ENCODE measurements at places on chromosomes 3 and 15.

DNA sequence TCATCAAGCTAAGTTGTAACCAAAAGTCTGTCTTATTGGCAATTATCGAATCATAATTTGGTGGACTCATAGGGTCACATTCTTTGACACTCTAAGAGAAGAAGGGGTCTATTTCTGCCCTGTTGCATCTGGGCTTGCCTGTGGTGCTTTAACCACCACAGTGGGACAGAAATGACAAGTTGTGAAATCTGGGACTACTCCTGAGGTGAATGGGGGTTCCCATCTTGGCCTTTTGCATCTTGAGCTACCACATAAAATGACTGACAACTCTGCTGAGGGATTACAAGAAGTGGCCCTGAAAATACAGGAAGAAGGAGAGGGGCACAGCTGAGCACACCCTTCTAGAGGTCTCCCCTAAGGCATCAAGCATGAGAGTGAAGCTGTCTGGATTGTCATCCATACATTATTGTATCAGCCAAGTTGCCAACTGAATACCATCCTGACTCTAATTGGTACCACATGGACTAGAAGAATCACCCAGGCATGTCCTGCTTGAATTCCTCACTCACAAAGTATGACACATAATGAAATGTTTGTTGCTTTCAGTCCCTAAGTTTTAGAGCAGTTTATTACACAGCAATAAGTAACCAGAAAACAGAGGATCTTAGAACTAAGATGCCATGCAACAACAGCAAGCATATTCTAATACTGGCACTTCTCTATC, 306.5 kb downstream of the ROBO1 start:
- no peak for DNase-seq

GRCh38 chr15:98682992-98683701, 34.8 kb downstream of the IGF1R start:
- peak; percentile 12 for DNase-seq

DNA sequence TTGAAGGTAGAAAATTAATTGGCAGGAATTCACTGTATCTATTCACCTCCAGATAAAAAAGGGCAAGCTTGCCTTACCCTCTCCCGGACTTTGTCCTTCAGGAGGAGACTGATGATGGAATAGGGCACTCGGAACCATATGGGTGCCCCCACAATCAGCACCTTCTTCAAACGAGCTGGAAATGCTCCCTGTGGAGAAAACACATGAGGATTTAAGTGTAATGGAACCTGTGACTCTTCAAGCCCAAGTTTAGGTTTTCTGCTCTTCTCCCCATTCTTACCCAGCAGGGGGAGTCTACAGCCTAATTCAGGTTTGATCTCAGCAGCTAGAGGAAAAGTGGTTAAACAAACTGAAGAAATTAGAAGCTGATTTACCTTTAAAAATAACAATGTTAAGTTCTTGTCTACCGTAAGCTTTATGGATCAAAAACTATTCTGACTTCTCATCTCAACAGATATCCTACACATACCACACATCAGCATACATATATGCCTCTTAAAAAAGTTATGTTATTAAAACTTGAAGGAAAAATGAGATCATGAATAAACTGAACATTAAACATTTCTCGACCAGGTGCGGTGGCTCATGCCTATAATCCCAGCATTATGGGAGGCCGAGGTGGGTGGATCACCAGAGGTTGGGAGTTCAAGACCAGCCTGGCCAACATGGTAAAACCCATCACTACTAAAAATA, 57.5 kb upstream of the SIN3A start:
- DNase-seq: peak; percentile 3

DNA sequence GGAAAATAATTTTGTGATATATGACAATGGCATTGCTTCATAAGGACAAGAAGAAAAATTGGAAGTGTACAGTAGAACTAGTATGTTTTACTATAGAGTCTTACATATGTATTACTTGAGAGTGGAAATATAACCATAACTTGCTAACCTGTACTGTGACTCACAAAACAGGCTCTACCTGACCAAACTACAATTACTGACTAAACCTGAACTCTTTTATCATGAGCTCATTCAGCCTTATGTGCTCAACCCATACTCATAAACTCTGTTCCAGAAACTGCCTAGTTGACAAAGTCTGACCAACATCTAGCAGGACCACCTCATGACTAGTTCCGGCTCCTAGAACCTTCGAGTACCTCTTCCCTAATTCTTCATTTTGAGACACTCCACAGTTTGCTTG, 6.3 kb downstream of the CDIN1 start:
- no peak for DNase-seq

DNA sequence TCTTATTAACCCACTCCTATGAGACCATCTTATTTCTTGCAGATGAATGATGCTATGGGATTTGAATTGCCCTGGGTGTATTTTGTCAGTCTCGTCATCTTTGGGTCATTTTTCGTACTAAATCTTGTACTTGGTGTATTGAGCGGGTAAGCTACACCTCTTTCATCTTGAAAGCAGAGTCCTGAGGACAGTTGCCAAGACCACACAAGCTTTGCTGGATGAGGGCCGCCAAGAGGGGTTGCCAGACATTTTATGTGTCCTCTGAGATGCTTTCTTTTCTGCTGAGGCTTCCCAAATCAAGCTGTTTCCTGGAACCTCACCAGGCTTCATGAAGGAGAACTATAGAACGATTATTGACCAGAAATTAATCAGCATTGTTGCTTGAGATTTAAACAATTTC, 173.2 kb downstream of the CHDH start:
- DNase-seq: no peak
